Activated B cell treated with CpG ODN at 0.5 μM for 24 hours (primary cell): ENCODE measurements at places on chromosomes 11 and 22. TPM values are rescaled to one million over a fixed set of nuclear protein-coding genes. Genes with fewer than 3 reads are reported as not detected.
A peak's percentile ranks its signal among the peaks of the same experiment; 100 is the strongest.

- H3K4me1 ChIP-seq, result no peaks in the 10 kb centered on the region
- no peaks in the 10 kb centered on the region for H3K36me3 ChIP-seq
- no peak for DNase-seq
- no peak overlapping the region for H3K27ac ChIP-seq
These were observed 60.5 kb downstream of the APIP start for GRCh38 chr11:34855754-34856095.

CASP12 gene
- not detected in 2 replicates for total RNA-seq

CTTN gene
- 1.1 TPM in 2 replicates for total RNA-seq

GRCh38 chr11:62875698-62876478 lies 4.8 kb upstream of the SLC3A2 start:
- H3K4me1 ChIP-seq, result peaks cover 11% of the 10 kb centered on the region
- peaks cover 7% of the 10 kb centered on the region for H3K36me3 ChIP-seq
- no peak overlapping the region for H3K27ac ChIP-seq

C1QTNF5 gene
- total RNA-seq, result not detected in 2 replicates

DNA sequence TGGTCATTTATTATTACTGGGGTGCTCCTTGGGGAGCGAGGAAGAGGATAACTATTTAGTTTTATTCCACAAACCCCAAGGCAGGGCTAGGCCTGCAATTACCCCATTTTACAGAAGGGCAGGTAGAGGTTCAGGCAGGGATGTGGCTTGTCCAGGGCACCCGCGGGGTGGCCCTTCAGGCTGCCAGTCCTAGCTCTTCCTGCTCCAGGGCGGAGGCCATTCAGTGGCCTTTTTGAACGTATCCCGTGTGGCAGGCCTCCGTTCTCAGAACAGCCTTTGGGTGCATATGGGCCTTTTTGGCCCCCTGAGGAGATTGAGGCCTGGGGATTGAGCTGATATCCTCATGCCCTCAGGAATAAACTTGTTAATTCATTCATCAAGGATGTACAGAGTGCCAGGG lies 66.2 kb downstream of the MPPED1 start:
- no peak overlapping the region for H3K4me3 ChIP-seq
- no peak overlapping the region for H3K27ac ChIP-seq
- no peaks in the 10 kb centered on the region for H3K36me3 ChIP-seq
- no peak for DNase-seq

GRCh38 chr11:8784954-8785353 lies 102.4 kb downstream of the RPL27A start:
- H3K4me1 ChIP-seq, result no peaks in the 10 kb centered on the region
- no peak for DNase-seq
- no peak overlapping the region for H3K27ac ChIP-seq
- H3K27me3 ChIP-seq, result peaks cover 12% of the 10 kb centered on the region
- no peak overlapping the region for H3K4me3 ChIP-seq

VPREB1 gene
- not detected in 2 replicates for total RNA-seq

PLA2G3 gene
- total RNA-seq, result not detected in 2 replicates

OR51B4 gene
- not detected in 2 replicates for total RNA-seq

IGLL1 gene
- total RNA-seq, result not detected in 2 replicates

GRCh38 chr11:115498354-115498753 lies 5.9 kb downstream of the CADM1 start:
- H3K27ac ChIP-seq, result no peak overlapping the region
- no peaks in the 10 kb centered on the region for H3K36me3 ChIP-seq
- no peak for DNase-seq

ANO5 gene
- not detected in 2 replicates for total RNA-seq

DNA sequence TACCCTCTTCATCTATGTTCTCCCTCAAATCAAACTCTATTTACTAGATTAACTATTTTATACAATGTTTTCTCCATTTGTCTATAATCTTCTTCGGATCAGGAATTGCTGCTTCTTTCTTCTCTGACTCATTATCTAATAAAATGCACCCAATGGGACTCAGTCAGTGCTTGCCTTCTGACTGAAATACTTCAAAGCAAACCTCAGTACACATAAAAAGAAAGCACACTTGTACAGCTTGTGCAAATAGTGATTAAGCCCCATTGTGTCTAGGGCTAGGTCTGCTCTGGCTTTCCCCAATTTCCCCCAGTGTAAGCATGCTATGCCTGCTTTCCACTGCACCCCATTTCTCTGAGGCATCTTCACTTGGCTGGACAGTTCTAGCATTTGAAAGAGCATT lies 118.6 kb upstream of the C11orf87 start:
- no peak overlapping the region for H3K27ac ChIP-seq
- H3K36me3 ChIP-seq, result no peaks in the 10 kb centered on the region
- no peak overlapping the region for H3K4me3 ChIP-seq
- no peaks in the 10 kb centered on the region for H3K4me1 ChIP-seq
- no peak for DNase-seq

GRCh38 chr22:38753948-38754750 lies 1.6 kb downstream of the SUN2 start:
- H3K36me3 ChIP-seq, result peaks cover 38% of the 10 kb centered on the region
- H3K4me3 ChIP-seq, result peak overlapping the region; percentile 92
- peaks cover 81% of the 10 kb centered on the region for H3K4me1 ChIP-seq
- H3K27ac ChIP-seq, result peak overlapping the region; percentile 99
- no peaks in the 10 kb centered on the region for H3K27me3 ChIP-seq
- DNase-seq, result no peak

- H3K4me1 ChIP-seq, result peaks cover 12% of the 10 kb centered on the region
- H3K27me3 ChIP-seq, result no peaks in the 10 kb centered on the region
- H3K36me3 ChIP-seq, result peaks cover 19% of the 10 kb centered on the region
- no peak overlapping the region for H3K27ac ChIP-seq
- no peak for DNase-seq
- no peak overlapping the region for H3K4me3 ChIP-seq
These were observed 5.5 kb upstream of the IFITM10 start for GRCh38 chr11:1755692-1756561.

GRCh38 chr22:19700790-19701419 lies 13.4 kb upstream of the SEPTIN5 start:
- H3K36me3 ChIP-seq, result no peaks in the 10 kb centered on the region
- H3K27me3 ChIP-seq, result peaks cover 10% of the 10 kb centered on the region
- no peaks in the 10 kb centered on the region for H3K4me1 ChIP-seq
- no peak for DNase-seq
- H3K4me3 ChIP-seq, result no peak overlapping the region
- H3K27ac ChIP-seq, result no peak overlapping the region

DNA sequence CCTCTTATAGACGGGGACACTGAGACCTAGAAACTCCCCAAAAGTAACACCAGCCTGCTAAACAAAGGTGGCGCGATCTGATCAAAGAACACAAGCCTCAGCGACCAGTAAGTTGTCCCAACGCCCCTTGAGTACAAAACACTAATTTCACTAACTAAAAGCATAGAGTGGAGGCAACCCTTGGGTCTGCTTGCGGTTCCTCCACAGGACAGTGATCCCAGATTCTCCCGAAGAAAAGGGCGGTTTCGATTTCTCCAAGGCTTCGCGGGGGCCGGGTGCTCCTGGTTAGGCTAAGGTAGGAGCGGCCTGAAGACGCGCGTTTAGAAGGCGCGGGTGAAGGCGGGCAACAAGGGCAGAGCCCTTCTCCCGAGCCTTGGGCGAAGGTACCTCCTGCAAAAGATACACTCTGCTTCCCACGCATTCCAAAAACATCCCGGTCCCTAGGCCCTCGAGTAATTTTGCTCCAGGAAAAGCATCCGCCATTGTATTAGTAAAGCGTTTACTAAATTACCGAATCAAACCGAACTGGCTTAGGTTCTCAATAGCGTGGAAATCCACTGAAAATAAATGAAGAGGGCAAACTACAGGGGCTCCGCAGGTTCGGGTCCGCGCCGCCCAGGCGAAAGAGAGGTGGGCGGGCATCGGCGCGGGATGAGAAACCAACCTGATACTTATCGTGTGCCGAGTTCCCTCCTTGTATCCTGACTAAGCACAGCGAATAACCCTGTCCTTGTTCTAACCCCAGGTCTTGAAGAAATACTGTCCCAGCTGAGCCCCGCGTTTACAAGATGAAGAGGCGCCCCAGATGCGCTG lies 2.0 kb downstream of the WT1 start:
- H3K27ac ChIP-seq, result no peak overlapping the region
- no peak for DNase-seq
- H3K4me3 ChIP-seq, result no peak overlapping the region
- H3K36me3 ChIP-seq, result no peaks in the 10 kb centered on the region
- H3K4me1 ChIP-seq, result peaks cover 13% of the 10 kb centered on the region

- no peak for DNase-seq
- no peak overlapping the region for H3K27ac ChIP-seq
- no peak overlapping the region for H3K4me3 ChIP-seq
- peaks cover 10% of the 10 kb centered on the region for H3K36me3 ChIP-seq
- peaks cover 21% of the 10 kb centered on the region for H3K4me1 ChIP-seq
- H3K27me3 ChIP-seq, result peaks cover 22% of the 10 kb centered on the region
These were observed 46.8 kb downstream of the FAM83F start for GRCh38 chr22:40041366-40042137.

GRCh38 chr11:124674168-124674517 lies 439 bp downstream of the SPA17 start:
- no peak for DNase-seq
- peak overlapping the region; percentile 95 for H3K27ac ChIP-seq
- H3K4me1 ChIP-seq, result peaks cover 27% of the 10 kb centered on the region
- peaks cover 2% of the 10 kb centered on the region for H3K36me3 ChIP-seq

ACCS gene
- total RNA-seq, result 22.4 and 27.0 TPM in 2 replicates

- DNase-seq, result no peak
- H3K4me1 ChIP-seq, result peaks cover 58% of the 10 kb centered on the region
- no peaks in the 10 kb centered on the region for H3K27me3 ChIP-seq
- peaks cover 20% of the 10 kb centered on the region for H3K36me3 ChIP-seq
These were observed 2.6 kb upstream of the FTH1 start for GRCh38 chr11:61969838-61970662.

PSMC3 gene
- 101 and 126 TPM in 2 replicates for total RNA-seq

GRCh38 chr11:62627713-62628112 lies 5.9 kb upstream of the B3GAT3 start:
- H3K27ac ChIP-seq, result no peak overlapping the region
- H3K4me1 ChIP-seq, result no peaks in the 10 kb centered on the region
- H3K27me3 ChIP-seq, result no peaks in the 10 kb centered on the region

TMEM151A gene
- not detected in 2 replicates for total RNA-seq

RAB6A gene
- total RNA-seq, result 53.3 and 61.0 TPM in 2 replicates
